Hypothalamus (tissue), 51 donors: ENCODE measurements at places on chromosomes 11 and 22.

DNA sequence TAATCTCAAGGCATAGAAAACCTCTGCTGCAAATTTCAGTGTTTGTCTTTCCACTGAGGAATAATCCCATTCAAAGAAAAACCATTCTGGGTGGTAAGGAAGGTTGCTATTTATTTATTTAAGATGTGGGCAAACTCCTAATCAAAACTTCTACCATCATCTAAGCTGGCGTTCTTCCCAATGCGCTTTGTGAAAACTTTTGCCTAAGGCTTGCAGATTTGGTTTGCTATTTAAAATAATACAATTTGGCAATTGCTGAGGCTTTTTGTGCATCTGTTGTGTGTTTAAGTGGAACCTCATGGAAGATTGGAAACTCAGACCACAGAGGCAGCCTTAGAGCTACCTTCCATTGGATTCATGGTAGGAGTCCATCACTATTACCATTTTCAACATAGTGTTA, 309.0 kb downstream of the BLID start:
- DNase-seq: no peak

- DNase-seq: no peak
These were observed 721.4 kb downstream of the BRD1 start for GRCh38 chr22:49106096-49106841.

DNA sequence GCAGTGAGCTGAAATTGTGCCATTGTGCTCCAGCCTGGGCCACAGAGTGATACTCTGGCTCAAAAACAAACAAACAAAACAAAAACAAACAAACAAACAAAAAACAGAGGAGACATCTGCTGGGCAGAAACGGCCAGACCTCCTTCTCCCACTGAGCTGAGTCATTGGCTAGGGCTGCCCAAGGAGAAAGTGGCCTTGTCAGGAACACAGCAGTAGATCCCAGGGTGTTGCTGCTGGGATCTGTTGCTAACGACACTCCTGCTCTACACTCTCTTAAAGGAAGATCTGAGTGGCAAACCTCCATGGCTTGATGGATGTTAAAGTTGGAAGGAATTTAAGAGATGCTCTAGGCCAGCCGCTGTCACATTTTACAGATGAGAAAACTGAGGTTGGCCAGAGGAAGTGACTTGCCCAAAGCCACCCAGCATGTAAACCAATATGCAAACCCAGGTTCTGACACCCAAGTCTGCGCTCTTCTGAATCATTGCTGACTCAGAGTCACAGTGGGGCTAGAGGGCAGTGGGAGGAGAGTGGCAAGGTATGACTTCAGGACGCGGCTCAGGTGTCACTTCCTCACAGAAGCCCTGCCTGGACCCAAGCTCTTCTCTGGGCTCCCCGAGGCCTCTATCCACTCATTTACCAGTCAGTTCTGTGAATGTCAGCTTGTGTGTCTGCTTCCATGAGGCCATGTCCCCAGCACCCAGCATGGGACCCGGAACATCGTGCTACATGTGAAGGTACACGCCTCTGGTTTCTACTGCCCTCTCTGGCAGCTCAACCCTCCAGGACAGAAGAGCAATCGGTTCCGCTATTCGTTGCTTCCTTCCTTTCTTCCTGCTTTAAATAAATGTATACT, 11.3 kb upstream of the GDPD5 start:
- no peak for DNase-seq

- DNase-seq: no peak
These were observed 4.2 kb downstream of the GP1BB start for GRCh38 chr22:19727310-19728150.

- no peak for DNase-seq
These were observed 29.8 kb upstream of the CTSC start for GRCh38 chr11:88367310-88367709.

DNA sequence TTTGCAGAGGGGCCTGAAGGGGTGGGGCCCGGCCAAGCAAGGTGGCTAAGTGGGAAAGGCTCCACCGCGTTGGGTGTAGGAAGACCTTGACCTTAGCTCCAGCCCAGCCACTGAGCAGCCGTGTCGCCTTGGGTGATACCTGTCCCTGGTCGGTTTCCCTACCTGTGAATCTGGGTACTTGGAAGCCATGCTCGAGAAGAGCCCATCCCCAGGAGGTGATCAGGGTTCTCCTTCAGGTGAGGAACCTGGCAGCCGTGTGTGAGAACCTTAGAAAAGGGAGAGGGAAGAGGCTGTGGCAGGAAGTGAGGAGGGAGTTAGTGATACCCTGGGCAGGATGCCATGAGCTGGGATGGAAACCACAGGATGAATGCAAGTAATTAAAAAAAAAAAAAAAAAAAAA, 21.6 kb downstream of the PPARA start:
- DNase-seq: no peak

DNA sequence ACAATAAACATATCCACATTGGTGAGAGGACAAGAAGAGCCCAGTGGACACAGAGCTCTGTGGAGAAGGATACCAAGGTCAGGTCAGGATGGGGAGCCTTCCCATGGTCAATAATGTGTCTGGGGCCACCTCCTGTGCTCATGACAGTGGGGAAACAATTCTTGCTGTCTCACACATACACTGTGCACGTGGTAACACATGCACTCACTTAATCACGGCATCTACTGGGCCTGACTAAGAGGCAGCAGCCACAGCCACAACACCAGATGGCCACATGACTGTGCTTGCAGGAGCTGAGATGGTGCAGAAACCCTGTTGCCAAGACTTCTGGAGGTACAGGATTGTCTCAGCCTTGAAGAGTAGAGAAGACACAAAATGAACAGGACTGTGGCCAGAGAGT, 28.6 kb downstream of the C22orf42 start:
- no peak for DNase-seq

GRCh38 chr11:65403607-65404121, 17.2 kb downstream of the FRMD8 start:
- no peak for DNase-seq

DNA sequence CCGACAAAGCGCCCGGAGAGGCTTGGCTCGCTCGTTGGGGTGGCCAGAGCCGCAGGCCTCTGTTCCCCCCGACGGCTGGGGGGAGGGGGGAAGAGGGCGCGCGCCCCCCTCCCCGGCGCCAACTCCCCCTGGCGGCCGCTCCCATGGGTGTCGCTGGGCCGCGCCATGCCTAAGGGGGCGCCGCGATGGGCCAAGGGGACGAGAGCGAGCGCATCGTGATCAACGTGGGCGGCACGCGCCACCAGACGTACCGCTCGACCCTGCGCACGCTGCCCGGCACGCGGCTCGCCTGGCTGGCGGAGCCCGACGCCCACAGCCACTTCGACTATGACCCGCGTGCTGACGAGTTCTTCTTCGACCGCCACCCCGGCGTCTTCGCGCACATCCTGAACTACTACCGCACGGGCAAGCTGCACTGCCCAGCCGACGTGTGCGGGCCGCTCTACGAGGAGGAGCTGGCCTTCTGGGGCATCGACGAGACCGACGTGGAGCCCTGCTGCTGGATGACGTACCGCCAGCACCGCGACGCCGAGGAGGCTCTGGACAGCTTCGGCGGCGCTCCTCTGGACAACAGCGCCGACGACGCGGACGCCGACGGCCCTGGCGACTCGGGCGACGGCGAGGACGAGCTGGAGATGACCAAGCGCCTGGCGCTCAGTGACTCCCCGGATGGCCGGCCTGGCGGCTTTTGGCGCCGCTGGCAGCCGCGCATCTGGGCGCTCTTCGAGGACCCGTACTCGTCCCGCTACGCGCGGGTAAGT, 1.4 kb downstream of the KCNC1 start:
- DNase-seq: no peak

- DNase-seq: no peak
These were observed 74.5 kb upstream of the ARFGAP3 start for GRCh38 chr22:42931421-42932196.

GRCh38 chr11:31340903-31341572, 28.5 kb downstream of the DCDC1 start:
- DNase-seq: no peak

DNA sequence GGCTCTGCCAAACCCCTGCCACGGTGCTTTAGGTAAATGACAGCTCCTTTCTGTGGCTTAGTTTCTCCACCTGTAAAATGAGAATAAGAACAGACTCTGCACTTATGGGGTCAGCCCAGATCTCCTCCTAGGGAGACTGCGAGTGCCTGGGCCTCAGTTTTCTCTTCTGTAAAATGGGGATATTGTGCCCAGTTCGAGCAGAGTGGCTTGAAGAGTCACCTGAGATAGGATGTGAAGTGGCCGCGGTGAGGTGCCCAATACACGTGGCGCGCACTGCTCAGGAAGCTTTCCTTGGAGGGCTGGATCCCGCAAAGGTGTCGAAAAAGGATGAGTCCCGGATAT, 473 bp upstream of the EMID1 start:
- DNase-seq: no peak

DNA sequence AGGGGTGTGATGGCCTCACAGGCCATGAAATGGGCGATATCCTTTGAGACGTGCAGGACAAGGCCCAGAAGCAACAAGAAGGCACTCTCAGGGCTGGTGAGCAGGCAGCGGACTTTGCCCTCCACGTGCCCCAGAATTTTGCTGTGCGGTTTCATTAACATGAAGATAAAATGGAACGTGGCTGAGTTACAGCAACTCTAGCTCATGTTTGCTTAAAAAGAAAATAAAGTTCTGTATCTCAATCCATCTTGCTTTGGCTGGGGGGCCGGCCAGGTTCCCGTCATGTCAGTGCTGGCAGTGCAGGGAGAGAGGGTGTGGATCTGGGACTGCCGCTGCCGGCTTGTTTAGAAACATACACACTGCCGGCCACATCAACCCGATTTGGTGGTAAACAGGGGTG, 370.1 kb downstream of the OPCML start:
- DNase-seq: no peak

- no peak for DNase-seq
These were observed 25.9 kb downstream of the PTDSS2 start for GRCh38 chr11:475941-476340.

- DNase-seq: no peak
These were observed 136.0 kb downstream of the LRRC4C start for GRCh38 chr11:41323446-41323845.
